ENCODE measurements at places on chromosomes 11 and 22.

- no peak for DNase-seq
Measured at GRCh38 chr11:97815667-97816066, 1205.1 kb upstream of the CNTN5 start.

DNA sequence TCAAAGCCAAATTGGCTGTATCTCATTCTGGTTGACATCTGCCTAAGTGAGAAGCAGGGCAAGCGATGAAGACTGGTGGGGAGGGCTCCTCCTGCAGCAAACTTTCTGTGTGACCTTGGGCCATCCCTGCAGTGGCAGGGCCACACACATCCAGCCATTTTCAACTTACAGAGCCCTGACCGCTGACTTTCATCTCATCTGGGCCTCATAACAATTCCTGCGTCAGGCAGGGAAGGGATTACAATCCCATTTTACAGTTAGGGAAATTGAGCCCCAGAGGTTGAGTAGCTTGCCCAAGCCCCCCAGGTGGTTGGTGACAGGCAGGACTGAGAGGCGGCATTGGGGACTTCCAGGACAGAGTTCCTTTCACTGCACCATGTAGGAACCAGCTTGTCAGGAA lies 21.9 kb downstream of the TPBGL start:
- no peak for DNase-seq

- no peak for DNase-seq
Measured at GRCh38 chr22:20043997-20044342, 23.1 kb downstream of the TANGO2 start.

DNA sequence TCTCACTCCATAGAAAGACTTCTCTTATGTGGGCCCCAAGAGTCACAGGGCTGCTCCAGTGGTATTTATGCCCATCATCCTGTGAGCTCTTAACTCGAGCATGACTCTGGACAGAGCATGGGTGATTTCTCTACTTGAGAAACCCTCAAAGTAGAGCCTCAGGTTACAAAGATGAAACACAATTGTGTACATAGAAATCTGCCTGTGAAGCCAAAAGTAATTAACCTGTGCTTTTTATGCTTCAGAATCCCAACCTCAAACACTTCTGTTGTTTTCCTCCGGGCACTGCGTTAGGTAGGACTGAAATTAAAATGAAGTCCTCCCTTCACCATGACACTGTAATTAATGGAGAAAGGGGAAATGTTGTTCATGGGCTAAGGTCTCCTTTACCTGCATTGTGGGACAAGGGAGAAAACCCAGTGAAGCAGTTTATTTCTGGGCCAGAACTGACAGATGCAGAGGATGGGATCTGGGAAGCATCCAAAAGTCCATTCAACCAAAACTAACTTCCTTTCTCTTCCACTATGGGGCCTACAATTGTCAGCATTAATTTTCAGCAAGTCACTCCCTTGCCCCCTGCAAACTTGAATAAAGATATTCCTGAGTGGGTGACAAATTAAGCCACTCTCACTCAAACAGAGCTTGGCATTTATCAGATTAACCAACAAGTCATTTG lies 24.1 kb upstream of the POU2AF1 start:
- DNase-seq, result no peak

DNA sequence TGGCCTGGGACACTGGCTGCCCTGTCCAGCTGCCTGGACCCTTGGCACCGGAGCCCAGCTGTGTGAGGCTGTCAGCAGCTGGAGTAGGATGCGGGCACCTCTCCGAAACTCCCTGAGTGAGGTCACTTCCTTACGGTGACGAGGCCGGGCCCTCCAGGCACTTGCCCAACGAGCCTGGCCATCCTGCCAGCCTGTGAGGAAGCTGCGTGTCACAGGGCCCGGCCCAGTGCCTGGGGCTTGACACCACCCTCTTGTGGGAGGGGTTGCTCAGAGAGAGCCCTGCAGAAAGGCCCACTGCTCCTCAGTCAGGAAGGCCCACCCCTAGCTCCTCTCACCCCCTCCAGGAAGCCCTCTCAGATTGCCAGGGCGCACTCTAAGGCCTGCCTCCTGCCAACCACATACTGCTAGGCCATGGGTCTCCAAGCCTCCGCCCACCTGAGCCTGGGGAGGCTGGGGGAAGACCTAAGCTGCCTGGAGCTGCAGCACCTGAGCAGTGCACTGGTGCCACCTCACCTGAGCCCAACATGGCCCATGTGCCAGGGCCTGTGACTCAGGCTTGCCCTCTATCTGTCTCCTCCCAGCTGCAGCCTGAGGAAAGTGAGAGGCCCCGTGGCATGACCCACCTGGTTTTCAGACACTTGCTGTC lies 4.3 kb upstream of the PHLDA2 start:
- no peak for DNase-seq

DNA sequence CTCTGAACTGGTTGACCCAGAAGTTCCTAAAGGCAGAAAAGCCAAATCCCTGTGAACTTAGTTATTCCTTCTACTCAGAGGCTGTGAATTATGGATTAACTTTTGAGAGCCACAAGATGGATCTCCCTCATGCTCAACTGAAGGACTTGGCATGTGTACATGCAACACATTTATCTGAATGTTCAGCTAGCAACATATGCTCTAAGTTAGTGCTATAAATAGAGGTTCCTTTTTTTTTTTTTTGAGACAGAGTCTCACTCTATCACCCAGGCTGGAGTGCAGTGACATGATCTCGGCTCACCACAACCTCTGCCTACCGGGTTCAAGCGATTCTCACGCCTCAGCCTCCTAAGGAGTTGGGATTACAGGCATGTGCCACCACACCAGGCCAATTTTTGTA lies 40.1 kb downstream of the EIF4ENIF1 start:
- no peak for DNase-seq

- no peak for DNase-seq
Measured at GRCh38 chr11:117559698-117560097, 232.0 kb downstream of the CEP164 start.

- no peak for DNase-seq
Measured at GRCh38 chr11:41921746-41922390, 462.4 kb upstream of the LRRC4C start.

DNA sequence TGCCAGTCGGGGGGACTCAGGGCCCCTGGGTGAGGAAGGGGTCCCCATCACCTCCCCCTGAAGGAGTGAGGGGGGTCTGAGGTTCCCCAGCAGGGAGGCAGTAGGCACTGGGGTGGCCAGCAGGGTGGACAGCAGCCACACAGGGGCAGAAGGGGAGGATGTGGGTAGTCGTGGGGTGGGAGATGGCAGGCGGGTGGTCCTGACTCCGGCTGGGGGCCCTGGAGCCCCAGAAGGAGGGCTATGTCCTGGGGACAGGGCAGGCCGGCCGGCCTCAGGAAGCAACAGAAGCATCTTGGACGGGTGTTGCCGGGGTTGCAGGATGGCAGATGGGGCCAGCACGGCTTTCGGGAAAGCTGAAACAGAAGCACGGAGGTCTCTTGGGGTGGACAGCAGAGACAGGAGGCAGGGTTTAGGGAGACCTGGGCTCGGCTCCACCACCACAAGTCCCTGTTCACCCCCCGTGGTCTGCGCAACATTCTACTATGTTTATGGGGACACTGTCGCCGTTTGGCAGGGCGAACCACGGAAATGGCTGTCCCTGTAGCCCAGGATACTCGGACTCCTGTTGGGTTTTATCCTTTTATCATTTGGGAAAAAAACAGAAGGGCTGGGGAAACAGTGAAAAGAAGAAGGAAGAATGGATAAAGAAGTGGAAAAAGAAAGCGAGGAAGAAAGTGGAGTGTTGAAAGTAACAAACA lies 14.1 kb downstream of the VWCE start:
- DNase-seq, result no peak

DNA sequence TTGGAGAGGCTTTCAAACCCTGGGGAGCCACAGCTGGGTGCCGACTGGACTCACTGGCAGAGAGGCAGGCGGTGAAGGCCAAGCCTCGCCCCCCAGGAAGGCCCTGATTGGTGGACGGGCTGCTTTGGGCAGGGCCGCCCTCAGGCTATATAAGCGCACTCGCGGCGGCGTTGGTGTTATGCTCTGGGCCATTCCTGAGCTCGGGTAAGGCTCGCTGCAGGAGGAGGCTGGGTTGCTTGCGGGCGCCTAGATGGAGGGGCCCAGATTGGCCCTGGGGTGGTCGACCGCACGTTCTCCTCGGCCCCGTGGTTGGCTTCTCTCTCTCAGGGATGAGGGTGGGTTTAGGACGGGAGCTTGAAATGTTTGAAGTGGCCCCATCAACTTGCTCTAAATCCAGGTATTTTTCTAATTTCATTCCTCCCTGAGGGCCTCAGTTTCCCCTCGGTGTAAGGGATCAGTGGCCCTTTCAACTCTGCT lies at the start of gene SPDYC:
SPDYC (plus strand) TSS at position 176 of the 477 bp plus-strand sequence. CDS start 1,125 bp downstream, outside the sequence.
- DNase-seq, result no peak

DNA sequence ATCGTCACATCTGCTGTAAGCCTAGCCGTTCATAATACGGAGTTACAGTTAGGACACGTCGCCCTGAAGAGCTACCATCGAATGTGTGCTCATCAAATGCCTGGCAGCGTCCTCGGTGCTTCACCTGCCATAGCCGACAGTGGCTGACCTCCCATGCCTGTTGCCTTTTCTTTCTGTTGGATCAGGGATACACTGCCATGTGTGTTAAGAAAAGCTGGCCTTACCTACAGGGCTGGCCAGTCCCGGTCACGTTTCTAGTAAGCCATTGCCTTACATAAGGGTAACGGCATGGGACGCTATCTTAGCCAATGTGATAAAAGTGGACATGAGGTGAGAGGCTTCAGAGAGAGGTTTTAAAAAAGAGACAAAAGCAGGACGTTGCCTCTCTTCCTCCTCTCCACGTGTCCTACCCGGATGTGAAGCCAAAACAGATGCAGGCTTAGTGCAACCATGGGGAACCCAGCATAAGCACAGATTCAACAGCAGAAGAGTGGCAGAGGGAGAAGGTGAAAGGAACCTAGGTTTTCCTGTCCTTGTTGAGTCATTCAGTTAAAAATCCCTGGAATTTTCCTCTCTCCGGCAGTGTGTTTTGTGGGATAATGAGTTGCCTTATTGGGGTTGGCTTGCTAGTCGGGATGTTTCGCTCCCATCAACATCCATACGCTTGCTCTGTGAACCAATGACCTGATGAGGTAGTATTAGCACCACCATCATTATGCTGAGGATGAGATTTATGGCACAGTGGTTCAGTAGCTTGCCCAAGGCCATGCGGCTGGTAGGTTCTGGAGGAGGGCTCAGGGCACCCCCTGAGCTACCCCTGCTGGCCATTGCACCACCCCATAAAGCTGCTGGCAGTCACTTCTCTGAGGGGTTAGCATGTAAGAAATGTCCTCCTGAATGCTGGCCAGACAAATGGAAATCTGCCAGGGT lies 67.4 kb upstream of the B3GAT1 start:
- no peak for DNase-seq

- no peak for DNase-seq
Measured at GRCh38 chr11:68925611-68926010, 21.9 kb downstream of the IGHMBP2 start.

DNA sequence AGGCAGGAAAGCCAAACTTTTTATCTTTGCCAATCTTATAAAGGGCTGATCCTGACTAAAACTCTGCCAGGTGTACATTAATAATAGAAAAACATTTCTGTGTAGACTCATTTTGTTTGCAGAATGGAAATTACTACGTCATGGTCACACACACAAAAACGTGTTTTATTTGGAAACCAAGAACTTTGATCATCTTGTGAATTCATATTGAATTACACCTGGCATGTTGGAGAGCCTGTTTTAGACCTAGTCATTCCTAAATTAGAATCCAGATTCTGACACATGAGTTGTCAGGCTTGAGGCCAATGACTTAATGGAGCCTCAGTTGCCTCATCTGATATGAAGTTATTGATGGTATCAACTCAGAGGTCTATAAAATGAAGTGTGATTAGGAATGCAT lies 235.6 kb upstream of the TENM4 start:
- no peak for DNase-seq

GRCh38 chr11:96964661-96965060 lies 574.8 kb downstream of the JRKL start:
- no peak for DNase-seq

DNA sequence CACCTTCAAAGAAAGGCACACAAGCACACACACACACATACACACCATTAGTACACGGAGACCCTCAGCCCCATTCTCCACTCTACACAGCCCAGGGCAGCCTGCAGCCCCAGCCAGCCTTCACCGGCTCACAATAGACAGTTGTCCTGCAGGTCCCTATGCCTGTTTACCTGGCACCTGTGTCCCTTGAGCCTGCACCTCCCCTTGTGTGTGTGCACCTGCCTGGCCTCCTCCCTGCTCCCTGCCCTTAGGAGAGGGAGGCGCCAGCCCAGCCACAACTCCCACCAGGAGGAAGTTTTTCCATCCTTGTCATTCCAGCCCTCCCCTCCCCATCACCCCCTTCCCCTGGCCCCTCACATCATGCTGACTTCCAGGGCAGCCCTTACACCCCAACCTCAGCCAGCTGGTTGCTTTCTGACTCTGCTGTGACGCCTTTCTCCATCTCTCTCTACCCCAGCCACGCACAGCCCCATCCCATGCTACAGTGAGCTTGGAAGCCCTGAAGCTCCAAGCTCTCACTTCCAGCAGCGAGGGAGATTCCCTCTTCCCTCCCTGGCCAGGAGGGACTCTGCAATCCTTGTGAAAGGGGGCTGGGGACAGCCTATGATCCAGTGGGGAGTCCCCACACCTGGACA lies 4.4 kb downstream of the AHNAK start:
- no peak for DNase-seq

- DNase-seq, result no peak
Measured at GRCh38 chr22:31241200-31241599, 29.1 kb downstream of the LIMK2 start.

DNA sequence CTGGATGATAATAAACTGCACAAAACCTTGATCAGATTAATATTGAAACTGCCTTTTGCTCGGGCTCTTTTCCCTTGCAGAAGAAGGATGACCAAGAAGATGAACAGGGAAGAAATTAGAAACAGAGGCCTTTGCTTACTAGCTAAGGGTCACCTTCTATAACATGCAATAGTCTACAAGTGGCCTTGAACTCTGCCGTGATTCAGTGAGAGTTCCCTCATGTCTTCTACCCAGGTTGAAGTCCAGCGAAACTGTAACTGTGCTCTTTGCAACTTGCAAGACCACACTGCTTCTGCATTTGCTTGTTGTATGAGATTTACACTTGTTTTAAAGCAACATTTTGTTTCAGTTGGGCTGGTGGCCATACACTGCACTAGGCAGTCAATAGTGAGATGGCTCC lies 108.4 kb downstream of the IGLL1 start:
- no peak for DNase-seq

- peak; percentile 80 for DNase-seq
Measured at GRCh38 chr22:23716811-23717801, 26.3 kb downstream of the RGL4 start.

GRCh38 chr11:127037001-127037400 lies 36.4 kb upstream of the KIRREL3 start:
- no peak for DNase-seq

GRCh38 chr22:49011769-49012648 lies 815.7 kb downstream of the BRD1 start:
- no peak for DNase-seq

DNA sequence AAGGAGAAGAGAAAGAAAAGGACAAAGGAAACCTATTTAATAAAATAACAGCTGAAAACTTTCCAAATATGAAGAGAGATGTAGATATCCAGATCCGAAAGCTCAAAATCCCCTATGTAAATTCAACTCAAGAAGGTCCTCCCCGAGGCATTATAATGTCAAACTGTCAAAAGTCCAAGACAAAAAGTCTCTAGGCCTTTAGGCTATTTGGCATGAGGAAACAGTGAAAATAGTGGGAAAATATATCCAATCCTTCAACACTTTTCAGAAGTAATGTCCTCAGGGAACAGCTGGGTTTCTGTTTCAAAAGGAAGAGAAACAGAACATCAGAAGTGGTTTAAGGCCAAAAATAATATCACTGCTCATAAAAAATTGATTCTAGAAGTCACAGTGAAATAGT lies 1.9 kb upstream of the OR52E4 start:
- no peak for DNase-seq
